ENCODE measurements at places on chromosomes 12 and 14.
A peak's percentile ranks its signal among the peaks of the same experiment; 100 is the strongest.

GRCh38 chr12:48084066-48084465 lies 21.8 kb downstream of the SENP1 start:
- DNase-seq, result no peak

DNA sequence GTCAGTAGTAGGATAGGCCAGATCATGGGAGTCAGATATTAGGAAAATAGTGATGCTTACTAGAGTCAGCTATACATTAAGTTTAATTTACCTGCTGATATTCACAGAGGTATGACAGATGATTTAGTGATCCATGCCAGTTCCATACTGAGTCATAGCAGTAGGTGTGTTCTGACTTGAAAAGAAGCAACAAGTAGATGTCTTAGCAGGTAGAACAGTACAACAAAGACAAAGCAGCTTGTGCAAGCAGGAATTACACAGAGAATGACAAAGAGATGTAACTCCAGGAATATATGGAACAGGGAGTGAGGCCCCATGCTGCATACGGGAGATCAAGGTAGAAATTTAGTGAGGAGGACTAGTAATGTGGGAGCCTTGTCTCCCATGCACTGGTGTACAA lies 556.9 kb downstream of the SLC16A7 start:
- no peak for DNase-seq

GRCh38 chr12:128609861-128610260 lies 213.9 kb downstream of the SLC15A4 start:
- no peak for DNase-seq

DNA sequence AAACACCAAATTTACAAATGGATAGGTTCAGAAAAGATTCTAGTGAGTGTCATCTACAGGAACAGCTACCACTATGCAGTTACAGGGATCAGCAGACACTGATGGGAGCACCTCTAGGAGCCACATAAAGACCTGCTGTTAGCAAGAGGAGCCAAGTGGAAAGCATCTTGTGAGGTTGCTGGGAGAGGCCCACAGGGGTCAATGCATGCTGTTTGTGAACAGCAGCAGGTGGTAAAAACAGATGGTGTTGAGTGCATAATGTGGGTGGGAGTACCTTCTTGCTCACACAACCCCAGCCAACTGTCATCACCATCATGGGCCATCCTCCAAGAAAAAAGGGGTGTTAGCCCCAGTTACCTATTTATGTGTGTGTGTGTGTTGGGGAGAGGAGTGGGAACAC lies 215.2 kb upstream of the SSTR1 start:
- no peak for DNase-seq

- DNase-seq, result no peak
Observed at GRCh38 chr12:106771425-106771824, 3.1 kb upstream of the RIC8B start.

DNA sequence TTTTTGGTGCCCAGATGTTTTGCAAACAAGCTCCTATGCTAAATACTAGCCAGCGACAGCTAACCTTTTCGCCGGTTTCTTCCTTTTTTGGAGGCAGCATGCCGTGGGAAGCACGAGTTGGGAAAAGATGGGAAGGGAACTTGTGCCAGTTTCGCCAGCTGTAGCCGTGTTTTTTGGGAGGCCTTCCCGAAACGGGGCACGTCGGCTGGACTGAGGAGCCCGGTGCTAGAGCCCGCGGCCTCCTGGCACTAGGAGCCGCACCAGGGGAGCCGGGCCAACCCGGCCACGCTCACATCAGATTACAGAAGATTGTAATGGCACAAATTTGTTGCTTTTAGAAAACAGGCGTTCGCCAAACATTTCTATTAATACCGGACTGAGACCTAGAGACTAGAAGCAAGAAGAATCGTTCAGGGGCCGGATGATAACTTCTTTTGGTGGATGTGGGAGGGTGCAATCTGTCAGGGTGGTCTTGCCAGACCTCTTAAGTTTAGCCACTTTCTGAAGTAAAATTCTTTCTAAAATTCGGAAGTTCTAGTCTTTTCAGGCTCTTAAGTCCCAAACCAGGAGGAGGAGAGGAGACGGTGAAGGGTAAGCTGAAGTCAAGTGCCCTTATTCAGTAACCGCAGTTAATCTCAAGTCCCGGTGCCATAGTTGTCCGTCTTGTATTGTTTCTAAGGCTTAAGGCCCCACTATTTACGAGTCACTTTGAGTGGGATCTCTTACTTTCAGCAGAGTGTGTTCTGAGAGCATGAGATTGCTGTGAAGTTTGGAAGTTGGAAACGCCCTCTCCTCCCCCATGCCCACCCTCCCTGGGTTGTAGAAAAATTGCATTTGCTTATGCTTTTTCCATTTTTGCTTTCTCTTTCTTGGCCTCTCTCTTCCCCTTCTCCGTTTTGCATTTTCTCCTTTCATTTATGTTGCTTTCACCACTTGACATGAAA lies 1.3 kb downstream of the RASSF3 start:
- DNase-seq, result peak; percentile 20

DNA sequence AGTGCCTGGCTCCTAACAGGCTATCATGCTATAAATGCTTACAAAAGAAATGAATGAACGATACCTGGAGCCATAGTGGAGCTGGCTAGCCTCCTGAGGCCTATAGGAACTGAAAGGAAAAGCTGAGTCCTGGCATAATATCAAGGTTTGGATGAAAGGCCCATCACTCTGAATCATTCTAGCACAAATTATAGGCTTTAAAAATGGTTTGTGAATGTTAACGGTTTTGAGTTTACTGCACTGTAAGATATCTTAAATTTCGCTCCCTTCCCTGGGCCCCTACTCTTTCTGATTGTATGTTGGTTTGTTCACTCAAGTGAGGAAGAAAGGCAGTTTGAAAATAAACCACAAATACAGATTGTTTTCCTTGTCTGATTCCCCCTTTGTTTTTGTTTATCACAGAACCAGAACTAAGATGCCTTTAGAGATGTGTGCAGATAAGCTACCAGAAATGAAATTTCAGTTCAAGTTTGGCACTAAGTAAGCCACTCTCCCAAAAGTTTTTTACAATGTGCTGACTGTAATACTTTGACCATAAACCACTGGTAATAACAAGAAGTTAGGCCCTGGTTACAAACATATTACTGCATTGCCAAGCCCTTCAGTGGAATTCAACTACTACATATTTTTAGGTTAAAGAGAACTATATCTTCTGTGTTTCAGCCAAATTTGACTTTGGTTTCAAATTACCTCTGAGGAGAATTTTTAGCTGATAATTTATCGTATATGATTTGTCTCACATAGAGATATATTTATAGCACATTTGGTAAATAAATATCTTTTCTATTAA lies 89.5 kb downstream of the ALX1 start:
- no peak for DNase-seq

- no peak for DNase-seq
Observed at GRCh38 chr12:18139989-18140596, 50.1 kb upstream of the RERGL start.

DNA sequence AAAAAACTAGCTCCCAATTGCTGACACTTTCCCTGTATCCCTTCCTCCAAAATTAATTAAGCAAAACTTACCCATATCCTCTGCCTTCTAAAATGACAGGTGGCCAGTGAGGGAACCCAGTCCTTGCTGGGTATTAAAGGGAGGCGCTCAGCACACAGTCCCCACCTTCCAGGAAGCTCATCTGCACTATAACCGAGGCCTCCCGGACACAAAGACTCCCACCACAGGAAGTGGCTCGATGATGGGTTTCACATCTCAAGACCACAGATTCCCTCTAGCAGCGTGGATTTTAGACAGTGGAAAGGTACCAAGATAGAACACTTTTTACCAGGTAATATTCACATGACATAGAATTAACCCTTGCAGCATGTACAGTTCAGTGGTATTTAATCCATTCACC lies 126.8 kb upstream of the NCOR2 start:
- DNase-seq, result no peak

DNA sequence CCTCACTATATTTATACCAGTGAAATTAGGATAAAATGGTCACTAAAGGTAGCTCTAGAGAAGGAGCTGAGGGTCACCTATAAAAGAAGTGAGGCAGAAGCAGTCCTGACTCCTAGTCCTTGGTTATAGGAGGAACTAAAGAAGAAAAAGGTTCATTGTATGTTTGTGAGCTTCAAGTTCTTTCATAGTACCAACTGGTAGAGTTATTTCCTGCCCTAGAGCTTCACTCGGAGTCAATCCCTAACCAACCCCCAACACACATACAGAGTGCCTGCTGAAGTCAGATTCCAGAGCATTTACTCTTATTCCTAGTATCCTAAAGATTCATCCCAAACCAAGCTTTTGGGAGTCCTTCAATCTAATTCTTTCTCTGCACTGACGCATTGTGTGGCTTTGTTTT lies 29.3 kb upstream of the FRMD6 start:
- no peak for DNase-seq

GRCh38 chr12:53313996-53314395 lies 7.4 kb downstream of the AAAS start:
- no peak for DNase-seq

DNA sequence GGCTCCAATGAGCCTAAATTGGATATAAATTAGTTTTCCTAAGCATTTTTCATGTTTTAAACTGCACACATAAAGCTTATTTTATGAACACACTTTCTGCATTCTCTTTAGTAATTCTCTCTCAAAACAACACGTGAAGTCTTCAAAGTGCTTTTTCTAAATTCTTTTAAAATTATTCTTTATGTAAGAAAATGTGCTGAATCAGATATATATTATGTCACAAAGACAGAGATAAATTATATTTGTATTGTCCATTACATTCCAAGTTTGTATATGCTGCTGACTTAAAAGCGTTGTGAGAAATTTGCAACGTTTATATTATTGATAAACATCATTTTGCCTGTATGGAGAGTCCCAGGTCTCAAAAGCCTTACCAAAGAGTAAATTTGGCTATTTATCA lies 465.2 kb downstream of the BCAT1 start:
- DNase-seq, result no peak

- DNase-seq, result no peak
Observed at GRCh38 chr12:116919706-116920485, 9.1 kb downstream of the FBXW8 start.

DNA sequence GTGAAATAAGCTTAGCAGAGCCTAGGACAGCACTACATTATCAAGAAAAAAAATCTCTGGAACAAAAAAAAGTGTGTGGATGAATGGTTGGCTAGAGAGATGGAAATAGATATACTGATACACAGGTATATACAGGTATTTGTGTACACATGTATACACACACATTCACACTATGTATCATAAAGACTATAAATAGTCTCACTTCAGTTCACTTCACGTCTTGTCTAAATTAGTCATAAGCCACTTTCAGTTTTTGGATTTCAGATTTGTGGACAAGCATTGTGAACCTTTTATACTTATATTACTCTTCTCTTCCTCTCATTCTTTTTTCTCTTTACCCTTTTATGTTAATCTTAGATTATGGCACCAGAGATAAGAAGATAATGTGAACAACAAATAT lies 41.8 kb upstream of the SLC6A15 start:
- DNase-seq, result no peak

DNA sequence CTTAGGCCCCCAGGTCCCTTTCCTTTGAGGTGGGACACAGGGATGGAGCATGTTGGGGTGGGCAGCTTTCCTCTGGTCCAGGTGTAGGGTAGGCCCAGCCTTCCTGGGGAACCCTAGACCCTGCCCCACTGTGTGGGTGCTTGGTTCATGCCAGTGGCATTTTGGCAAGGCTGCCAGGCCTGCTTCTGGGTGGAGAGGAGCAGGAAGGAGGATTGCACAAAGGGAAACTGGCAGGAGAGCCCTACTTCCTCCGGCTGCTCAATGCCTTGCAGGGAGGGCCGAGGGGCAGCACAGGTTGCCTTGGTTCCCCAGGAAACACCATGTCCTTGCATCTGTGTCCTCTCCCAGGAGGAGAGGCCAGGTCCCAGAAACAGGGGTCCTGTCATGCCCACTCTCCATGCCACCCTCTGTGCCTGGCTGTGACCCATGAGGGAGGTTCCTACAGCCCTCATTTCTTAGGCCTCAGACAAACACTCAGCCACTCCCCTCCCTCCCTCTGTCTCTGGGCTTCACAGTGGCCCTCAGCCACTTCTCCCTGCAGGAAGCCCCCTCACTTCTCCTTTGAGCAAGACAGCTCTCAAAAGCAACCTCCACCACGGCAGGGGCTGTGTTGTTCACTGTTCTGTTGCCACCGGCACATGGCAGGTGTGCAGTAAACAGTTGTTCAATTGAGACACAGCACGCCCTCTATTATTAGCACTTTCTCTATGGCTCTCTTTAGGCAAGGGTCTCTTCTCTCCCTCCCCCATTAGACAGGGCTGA lies 6.8 kb upstream of the KRT80 start:
- DNase-seq, result no peak

GRCh38 chr14:22996768-22997654 lies 12.9 kb downstream of the C14orf93 start:
- no peak for DNase-seq

- DNase-seq, result no peak
Observed at GRCh38 chr14:76676539-76676938, 84.7 kb upstream of the VASH1 start.

DNA sequence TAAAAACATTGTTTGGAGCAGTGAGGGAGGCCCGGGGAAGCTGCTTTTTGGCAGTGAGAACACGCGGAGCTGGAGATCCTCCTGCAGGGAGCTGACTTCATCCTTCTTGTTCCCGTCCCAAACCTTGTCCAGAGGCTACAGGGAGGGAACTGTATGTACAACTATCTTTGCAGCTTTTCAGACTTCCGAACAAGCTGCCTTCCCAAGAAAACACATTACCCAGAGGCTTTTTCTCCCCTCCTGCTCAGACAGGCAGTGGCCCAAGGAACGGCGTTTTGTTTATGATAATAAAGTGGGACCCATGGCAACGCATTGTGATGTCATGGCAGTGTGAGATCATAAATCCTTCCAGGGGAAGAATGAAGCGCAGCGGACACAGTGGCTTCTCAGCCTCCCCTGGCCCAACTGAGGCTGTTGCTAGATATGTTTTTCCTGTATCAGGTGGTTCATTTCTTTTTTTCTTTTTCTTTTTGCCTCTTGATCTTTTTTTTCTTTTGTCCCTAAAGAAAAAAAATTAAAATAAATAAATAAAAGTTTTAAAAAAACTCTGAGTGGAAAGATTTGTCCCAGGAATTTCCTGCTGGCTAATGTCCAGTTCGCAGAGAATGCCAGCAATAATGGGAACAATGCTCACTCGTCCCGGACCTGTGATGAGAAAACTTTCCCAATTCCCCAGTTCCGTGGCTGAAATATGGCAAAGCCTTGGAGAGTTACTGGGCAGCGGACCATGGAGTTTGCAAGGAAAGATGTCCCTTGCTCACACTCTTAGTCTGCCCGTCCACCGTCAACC lies 103.4 kb upstream of the MAP1LC3B2 start:
- DNase-seq, result no peak

DNA sequence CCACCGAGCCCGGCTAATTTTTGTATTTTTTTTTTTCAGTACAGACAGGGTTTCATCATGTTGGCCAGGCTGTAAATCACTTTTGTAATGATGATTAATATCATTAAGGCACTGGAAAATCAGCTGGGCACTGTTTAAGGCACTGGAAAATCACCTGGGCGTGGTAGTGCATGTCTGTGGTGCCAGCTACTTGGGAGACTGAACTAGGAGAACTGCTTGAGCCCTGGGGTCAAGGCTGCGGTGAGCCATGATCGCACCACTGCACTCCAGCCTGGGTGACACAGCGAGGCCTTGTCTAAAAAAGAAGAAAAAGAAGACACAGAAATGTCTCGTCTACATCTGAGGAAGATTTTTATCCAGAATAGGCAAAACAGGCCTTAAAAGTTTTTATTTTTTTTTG lies 12.7 kb downstream of the SLC11A2 start:
- no peak for DNase-seq
